ENCODE measurements at places on chromosomes 1 and 21. TPM values are rescaled to one million over a fixed set of nuclear protein-coding genes. Genes with fewer than 3 reads are reported as not detected.

The PAPPA2 gene
- 0.88 TPM for total RNA-seq

The PLA2G2E gene
- total RNA-seq = not detected

The DDR2 gene
- 2.1 TPM for total RNA-seq

The SHISAL2A gene
- total RNA-seq = 0.74 TPM

The DNAI4 gene
- 4.0 TPM for total RNA-seq

The PLA2G2C gene
- not detected for total RNA-seq

The SPATA17 gene
- total RNA-seq = 0.48 TPM

The CASQ1 gene
- total RNA-seq = 1.1 TPM

The ARTN gene
- 23.3 TPM for total RNA-seq

The SLAMF9 gene
- total RNA-seq = not detected

The TRIM62 gene
- total RNA-seq = 10.3 TPM

The FBXO2 gene
- total RNA-seq = 55.5 TPM

The MASP2 gene
- 0.90 TPM for total RNA-seq

The CD53 gene
- 0.56 TPM for total RNA-seq

The CFHR5 gene
- not detected for total RNA-seq

The TMEM81 gene
- total RNA-seq = 5.9 TPM

The PTPRU gene
- total RNA-seq = 55.3 TPM

The GSTM1 gene
- 16.7 TPM for total RNA-seq

The FCRL5 gene
- 1.0 TPM for total RNA-seq

The MMEL1 gene
- not detected for total RNA-seq

The TNFRSF18 gene
- 0.92 TPM for total RNA-seq

Measured in H1 (cell line).